ENCODE measurements at places on chromosomes 12 and 14.
A peak's percentile ranks its signal among the peaks of the same experiment; 100 is the strongest.

GRCh38 chr12:128863957-128864356 is 10.7 kb downstream of the GLT1D1 start:
- no peak for DNase-seq

- DNase-seq, result no peak
Measured at GRCh38 chr14:42944284-42944683, 1337.6 kb downstream of the LRFN5 start.

- DNase-seq, result no peak
Measured at GRCh38 chr12:4282103-4282891, 8.7 kb downstream of the CCND2 start.

DNA sequence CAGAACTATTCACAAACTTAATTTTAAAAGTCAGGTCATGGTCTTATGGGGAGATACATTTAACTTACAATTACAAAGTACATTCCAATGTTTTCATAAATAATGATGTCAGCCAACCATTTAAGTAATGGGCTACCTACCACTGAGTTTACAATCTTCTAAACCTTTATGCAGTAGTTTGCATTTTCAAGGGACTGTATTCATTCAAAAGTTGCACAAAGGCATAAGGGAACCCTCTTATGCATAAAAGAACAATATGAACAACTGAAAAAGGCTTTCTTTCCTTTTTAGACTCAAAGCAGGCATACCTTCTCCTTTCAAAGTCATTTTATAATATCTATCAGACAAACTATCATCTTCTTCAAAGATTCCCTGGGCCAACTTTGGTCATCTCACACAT is 230.2 kb downstream of the SLC2A13 start:
- DNase-seq, result no peak

- no peak for DNase-seq
Measured at GRCh38 chr12:91947459-91947858, 198.2 kb downstream of the BTG1 start.

DNA sequence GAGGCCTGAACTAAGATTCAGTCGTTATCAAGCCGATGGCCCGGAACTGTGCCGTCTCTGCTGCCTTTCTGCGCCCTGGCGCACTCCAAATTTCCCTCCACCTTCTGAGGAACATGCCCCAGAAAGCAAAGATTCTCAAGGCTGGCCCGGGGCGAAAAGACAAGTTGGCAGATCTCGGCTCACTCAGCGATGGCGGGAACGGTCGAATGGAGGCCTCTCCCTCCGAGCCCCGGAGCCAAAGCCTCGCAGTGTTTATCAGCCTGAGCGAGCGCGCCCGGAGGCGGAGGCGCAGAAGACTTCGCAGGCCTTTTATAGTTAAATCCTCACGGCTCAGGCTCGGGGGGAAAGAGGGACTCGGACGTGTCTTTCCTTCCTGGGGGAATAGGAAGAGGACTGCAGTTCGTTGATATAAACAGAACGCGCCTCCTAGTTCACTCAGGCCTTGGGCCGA is 5.6 kb downstream of the TBX5 start:
- DNase-seq, result no peak

GRCh38 chr12:115230606-115231005 is 546.6 kb upstream of the TBX3 start:
- DNase-seq, result no peak

- DNase-seq, result no peak
Measured at GRCh38 chr12:61765926-61766325, 494.3 kb upstream of the USP15 start.

GRCh38 chr12:118307069-118307954 is 65.4 kb downstream of the TAOK3 start:
- no peak for DNase-seq

DNA sequence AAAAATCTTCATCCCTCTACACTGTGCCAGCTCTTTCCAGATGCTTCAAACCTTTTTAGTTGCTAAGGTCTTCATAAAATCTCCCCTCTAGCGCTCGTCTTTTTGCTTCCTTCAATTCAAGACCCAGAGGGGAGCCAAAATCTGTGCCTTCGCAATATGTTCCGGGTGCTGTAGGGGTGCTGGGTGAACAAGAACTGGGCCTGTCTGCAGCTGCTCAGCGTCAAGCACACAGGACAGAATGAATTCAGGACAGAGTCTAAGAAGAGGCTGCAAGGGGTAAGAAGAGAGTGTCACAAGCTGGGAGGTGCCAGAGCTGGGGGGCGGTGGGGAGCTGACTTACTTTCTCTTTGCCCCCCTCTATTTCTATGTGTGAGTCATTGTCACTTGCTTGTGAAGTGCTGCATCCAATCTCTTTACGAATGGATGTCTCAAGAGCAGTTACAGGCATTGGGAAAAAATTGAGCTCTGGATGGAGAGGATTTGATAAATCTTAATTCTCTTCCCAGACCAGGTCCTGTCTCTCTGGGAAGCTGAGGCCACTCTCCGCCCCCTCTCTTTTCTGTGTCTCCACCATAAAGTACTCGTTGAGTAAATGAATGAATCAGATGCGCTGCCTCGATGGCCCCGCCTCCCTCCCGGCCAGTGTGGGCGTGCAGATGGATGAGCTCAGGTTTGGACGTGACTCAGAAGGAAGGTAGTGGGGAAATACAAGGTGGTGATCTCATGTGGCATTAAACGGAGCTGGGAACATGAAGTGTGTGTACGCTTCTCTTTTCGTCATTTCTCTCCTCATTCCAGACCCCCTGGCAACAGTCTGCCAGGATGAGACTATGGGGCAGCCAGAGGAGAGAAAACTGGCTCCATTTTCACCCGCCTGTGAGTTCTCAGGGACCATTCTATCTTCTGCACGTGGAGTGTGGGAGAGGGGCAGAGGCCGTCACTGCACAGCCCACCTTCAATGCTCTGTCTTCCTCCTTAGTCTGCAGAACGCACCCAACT is 91.3 kb downstream of the TSPAN9 start:
- DNase-seq, result peak; percentile 38

DNA sequence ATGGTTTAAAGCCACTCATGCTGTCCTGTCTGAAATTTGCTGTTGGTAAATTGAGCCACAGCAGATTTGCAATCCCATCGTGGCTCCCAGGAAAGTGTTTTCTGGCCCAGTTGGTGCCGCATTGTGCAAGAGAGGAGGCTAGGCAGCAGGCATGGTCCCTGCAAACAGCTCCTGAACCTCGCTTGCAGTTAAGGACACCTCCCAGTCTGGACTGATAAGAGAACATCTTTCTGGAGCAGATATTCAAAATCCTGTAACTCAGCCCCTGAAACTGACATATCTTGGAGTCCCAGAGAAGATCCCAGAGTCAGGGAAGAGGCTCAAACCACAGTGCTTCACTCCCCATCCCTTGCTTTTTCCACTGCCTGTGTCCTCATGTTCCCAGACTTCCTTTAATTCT is 328.6 kb upstream of the FKBP4 start:
- no peak for DNase-seq

DNA sequence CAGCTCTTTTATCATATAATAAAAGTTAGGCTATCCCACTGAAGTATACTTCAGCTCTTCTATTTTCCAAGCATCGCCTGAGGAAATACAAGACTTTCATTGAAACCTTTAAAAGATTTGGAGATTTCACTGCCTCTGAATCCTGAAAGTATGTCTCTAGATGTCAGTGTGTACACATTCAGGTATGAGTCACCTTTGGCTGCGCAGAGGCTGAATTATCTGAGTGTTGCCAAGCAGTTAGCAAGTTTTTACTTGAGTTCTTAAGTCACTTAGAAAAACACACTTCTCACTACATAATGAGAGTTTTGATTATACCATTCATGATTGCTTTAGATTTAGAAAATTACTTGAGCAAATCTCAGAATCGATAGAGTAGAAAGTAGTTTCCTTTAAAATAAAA is 210.3 kb downstream of the TMTC2 start:
- no peak for DNase-seq

- DNase-seq, result no peak
Measured at GRCh38 chr12:41992022-41992421, 152.7 kb downstream of the GXYLT1 start.

- DNase-seq, result no peak
Measured at GRCh38 chr14:51657762-51658161, 6.1 kb downstream of the FRMD6 start.

- no peak for DNase-seq
Measured at GRCh38 chr12:47709237-47709636, 3.4 kb upstream of the RPAP3 start.

DNA sequence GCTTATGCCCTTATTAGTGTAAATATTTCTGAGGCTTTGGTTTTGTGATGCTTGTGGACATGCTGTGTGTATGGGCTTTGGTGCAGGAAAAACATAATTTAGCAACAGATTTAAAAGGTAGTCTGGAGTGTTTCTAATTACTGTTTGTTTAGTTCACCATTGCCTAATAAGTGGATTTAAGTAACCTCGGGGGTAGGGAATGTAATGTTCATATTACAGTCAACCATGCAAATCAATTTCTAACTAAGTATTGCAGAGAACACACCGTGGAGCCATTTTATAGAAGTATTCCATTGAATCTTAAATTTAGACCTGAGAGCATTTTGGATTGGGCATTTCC is 53.5 kb downstream of the ANO6 start:
- DNase-seq, result no peak

DNA sequence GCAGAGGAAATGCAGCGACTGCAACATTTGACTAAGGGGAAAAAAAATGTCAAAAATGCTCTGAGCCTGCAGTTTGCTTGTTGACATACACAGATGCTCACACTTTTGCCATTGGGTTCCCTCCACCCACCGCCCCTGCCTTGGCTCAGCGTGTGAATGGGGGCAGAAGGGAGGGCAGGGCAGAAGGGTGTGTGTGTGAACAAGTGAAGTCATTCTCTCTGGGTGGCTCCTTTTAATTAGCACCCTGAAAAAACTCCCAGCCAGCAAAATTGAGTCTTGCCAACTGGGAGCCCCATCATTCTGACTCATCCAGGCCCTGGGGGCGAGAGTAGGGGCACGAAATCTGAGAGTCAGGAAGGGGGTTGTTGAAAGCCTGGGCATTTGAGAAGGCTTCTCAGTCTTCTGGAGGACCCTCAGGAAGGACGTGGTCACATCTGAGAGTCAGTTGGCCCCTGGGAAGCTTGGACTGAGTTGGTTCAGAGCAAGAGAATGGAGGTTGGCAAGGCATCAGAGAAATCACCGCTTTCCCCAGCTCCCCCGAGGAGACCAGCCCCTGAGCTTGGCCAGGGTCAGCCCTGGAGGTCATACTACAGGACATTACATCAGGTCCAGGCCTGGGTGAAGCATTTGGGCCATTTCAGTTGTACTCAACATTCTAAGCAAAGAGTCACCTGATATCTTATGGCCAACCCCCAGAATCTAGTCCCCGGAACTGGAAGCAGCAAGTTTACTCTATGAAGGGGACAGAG is 22.7 kb upstream of the KRT78 start:
- DNase-seq, result no peak

DNA sequence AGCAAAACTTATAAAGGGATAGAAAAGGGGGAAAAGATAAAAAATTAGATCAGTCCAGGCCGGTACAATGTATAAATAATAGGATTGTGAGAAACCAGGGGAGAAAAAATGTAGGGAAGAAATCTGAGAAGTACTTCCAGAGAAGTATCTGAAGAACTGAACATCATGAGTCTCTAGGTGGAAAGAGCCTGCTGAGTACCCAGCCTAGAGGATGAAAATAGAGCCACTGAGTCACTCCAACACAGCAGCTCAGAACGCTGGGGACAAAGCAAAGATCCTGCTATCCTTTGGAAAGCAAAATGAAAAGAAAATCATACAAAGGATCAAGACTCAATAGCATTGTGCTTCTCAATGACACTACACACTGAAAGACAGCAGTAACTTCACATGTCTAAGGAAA is 138.0 kb downstream of the ANO6 start:
- DNase-seq, result no peak

DNA sequence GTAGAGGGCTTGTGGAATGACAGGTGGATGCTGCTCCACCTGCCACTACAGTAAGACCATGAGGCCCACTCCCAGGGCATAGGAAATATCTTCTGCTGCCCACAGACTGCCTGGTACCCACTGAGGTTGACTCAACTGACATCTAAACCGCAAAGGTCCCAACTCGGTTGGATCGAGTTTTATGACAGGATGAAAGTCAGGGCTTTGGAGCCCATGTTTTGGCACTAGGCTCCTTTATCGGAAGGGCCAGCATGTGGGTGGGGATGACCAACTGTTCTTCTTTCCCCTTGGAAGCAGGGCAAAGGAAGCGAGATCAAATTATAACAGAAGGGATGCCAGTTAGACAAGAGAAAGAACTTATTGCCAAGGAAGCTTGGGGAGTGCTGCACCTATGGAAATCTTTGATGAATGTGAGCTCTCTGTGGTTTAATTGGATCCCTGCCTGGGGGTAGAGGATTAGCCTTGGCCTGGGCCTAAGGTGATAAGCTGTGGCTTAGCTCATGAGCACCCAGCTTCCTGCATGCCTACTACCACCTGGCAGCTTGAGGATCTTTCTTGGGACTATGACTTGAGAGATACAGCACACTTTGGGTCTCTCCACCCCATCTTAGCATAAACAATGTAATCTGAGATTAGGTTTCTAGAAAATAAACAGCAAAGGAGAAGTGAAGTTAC is 121.8 kb downstream of the KCNA5 start:
- no peak for DNase-seq

- no peak for DNase-seq
Measured at GRCh38 chr12:131547555-131547954, 163.3 kb upstream of the SFSWAP start.

- DNase-seq, result no peak
Measured at GRCh38 chr12:120039711-120040110, 50.7 kb downstream of the BICDL1 start.

- no peak for DNase-seq
Measured at GRCh38 chr14:29928117-29928640, 532 bp upstream of the PRKD1 start.

DNA sequence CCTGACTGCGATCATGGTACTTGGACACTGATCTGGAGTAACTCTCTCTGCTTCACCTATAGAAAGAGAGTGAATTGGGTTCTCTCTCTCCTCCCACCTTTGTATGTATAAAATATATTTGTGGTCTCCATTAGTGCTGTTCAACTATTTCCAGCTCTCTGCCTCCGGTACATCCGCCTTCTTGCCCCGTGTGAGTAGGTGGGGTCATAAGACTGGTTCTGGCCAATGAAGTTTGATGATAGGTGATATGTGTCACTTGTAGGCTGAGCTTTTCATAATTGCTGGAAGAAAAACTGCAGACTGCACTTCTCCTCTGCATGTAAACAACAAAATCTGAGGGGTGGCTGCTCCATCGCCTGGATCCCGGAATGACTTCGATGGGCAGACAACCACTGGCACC is 210.4 kb downstream of the EXOC5 start:
- no peak for DNase-seq

All from HEK293T (cell line).